ENCODE measurements at places on chromosomes 4 and X.

DNA sequence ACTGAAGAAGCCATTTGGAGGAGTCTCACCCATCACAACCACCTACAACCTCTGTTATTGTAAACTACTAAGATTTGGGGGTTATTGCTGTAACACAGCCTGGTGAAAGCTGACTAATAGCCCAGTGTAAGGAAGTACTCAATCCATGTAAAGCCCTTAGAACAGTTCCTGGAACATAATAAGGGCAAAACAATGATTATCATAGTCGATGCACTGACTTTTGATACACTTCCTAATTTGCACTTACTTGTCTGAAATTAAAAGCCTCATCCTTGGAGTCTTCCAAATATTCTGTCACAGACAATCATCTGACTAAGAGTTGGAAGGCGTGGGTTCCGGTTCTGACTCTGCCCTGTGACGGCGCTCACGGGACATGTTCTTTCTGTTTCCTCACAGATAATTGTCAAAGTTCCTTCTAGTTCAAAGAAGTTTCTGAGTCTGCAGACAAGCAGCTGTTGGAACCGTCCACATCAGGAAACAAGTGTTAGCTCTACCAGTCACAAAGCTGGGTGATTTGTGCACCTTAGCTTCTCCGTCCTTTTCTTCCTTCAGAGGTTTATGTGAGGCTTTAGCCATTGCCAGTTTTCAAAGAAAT lies 33.4 kb upstream of the RASGEF1B start:
- DNase-seq: peak; percentile 99

- DNase-seq: peak; percentile 23
Measured at GRCh38 chrX:135985157-135985972, at the start of gene SLC9A6. Gene SLC9A6, plus strand, starts transcription at chrX:135985435. Its CDS starts 224 bp downstream, at chrX:135985659.

GRCh38 chr4:3215733-3216132 lies 33.2 kb upstream of the MSANTD1 start:
- DNase-seq: no peak

DNA sequence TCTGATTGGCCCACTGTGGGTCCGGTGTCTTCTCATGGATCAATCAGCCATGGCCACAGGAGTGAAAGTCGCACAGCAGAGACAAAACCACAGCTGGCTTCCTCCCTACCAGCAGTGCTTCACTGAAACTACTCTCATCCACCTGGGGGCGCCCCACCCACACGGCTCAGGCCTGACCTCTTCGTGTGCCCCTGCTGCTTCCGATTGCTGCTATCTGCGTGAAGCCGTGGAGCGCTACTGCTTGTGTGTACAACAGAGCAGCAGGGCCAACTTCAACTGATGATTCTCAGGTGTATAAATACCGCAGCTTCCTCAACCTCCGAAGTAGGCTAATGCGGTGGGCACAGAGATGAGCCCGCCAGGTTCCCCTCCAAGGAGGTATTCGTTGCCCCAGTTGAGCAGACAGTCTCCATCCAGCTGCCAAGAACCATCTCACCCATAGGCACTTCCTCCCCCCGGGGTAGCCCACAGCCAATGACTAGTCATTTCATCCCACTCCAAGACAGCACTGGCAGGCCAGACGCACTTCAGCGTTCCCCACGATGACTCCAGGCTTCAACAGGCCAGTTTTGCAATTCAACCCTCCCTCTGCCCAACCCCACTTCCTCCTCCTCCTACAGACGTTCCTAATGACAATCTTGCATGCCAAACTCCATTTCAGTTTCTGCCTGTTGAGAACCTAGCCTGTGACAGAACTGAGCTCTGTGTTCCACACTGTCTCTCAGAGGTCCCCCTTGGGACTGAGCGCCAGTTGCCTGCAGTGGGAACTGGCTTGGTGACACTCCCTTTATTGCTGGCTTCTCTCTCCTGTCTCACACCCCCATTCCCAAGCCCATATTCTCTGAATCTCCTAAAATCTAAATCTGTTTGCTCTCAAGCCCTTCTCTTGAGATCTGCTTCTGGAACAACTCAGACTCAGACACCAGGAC lies 41.3 kb upstream of the ATP6AP2 start:
- peak; percentile 87 for DNase-seq

GRCh38 chrX:42837747-42838146 lies 59.8 kb upstream of the PPP1R2C start:
- DNase-seq: no peak

DNA sequence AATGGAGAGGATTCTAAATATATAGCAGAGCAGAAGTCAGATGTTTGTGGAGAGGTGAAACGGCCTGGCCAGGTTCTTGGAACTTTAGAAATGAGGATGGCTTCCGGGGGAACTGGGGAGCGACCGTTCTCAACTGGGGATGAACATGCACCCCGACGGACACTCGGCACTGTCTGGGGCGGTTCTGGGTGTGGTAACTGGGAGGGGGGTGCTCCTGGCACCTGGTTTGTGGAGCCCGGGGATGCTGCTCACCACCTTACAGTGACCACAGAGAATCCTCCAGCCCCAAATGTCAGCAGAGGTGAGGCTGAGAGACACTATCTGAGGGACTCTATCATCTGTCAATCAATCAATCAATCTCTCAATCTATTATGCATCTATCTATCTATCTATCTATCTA lies 69.0 kb upstream of the PPP2R3B start:
- DNase-seq: no peak

DNA sequence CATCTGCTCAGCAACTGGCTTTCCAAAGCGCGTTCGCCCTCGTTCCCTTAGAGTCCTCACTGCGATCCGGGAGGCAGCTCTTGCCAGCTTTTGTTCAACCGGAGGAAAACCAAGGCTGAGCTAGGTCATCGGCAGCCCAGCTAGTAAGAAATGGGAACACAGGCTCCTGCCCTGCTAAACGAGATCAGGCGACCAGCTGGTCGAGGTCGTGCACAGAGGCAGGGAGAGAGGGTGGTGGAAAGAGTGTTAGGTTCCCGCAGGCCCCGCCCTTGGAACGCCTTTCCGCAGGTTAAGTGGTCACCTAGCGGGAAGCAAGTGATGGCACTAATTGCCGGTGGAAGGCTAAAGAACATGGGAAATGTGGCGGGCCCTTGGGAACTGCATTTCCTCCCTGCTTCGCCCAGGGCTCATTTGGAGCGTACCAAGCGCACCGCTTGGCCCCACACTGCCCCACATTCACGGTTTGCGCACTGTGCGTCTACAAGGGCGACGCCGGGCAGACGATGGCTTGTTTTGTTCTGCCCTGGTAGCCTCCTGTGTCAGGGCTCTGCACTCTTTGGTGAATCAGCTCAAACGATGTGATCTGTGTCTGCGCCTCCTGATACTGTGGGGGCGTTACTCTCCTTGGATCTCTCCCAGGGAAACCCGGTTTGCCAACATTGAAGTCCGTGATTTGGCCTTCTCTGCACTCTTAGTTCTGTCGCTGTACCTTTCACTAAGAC lies 7.2 kb upstream of the PRDM8 start:
- no peak for DNase-seq

- no peak for DNase-seq
Measured at GRCh38 chrX:48786341-48786800, at the start of gene GATA1. Gene GATA1, plus strand, starts transcription at chrX:48786590. Its CDS starts 4,520 bp downstream, at chrX:48791110.

- DNase-seq: peak; percentile 46
Measured at GRCh38 chr4:16192631-16193518, 33.4 kb downstream of the TAPT1 start.

DNA sequence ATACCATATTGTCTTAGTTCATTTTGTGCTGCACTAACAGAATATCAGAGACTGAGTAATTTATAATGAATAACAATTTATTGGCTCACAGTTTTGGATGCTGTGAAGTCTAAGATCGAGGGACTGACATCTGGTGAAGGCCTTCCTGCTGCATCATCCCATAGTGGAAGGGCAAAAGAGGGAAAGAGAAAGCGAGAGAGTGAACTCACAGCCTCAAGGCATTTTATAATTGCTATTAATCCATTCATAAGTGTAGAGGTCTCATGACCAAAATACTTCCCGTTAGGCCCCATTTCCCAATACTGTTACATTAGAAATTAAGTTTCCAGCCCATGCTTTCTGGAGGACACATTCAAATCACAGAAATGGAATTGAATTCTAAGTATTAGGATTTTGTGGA lies 554.4 kb downstream of the TRAM1L1 start:
- no peak for DNase-seq

DNA sequence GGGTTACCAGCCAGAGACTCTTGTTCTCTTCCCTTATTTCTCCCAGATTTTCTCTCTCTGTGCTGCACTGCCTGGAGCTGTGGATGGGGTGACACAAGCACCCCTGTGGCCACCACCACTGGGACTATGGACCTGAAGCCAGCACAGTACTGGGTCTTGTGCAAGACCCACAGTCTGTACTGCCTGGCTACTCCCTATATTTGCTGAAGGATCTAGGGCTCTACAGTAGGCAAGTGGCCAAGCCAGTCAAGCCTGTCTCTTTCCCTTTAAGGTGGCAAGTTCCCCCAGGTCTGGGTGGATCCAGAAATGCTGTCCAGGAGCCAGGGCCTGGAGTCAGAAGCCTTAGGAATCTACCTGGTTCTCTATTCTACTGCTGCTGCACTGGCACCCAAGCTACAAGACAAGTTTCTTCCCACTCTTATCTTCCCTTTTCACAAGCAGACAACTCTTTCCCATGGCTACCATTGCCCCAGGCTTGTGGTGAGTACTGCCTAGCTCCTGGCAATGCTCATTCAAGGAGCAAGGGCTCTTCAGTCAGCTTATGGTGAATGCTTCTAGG lies 28.4 kb upstream of the CT47A1 start:
- DNase-seq: no peak

GRCh38 chrX:76064825-76065224 lies 108.0 kb upstream of the PBDC1 start:
- no peak for DNase-seq

GRCh38 chr4:128525992-128526630 lies 238.5 kb upstream of the PGRMC2 start:
- DNase-seq: no peak

- DNase-seq: peak; percentile 0
Measured at GRCh38 chrX:107826238-107827029, 768 bp downstream of the MID2 start.

GRCh38 chr4:55592014-55592413 lies at the start of gene PDCL2:
Gene PDCL2, minus strand, starts transcription at chr4:55592245. Its CDS starts 136 bp downstream, at chr4:55592109.
- no peak for DNase-seq

DNA sequence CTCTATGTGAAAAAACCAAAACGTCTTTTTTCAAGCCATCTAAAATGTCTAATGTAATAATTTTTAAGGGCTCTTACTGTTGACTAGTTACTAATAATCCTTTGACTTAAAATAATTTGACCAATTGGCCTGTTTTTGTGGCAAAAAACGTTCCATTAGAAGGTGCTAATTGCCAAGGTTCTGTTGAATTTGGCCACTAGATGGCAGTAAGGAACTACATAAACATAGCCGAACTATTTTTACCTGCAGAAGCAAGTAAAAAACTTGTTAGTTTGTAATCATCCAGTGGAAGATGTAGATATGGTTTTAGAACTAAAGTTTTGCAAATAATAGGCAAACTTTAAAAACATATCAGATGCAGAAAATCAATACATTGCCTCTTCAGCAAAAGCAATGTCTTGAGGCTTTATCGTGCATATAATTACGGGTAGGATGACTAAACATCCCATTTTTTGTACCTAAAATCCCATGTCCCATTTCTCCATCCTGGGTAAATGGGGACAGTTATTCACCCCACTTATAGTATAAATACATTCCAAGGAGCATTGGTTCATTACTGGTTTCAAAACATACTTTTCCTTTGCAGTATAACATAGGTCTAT lies 57.6 kb downstream of the PROM1 start:
- peak; percentile 51 for DNase-seq

DNA sequence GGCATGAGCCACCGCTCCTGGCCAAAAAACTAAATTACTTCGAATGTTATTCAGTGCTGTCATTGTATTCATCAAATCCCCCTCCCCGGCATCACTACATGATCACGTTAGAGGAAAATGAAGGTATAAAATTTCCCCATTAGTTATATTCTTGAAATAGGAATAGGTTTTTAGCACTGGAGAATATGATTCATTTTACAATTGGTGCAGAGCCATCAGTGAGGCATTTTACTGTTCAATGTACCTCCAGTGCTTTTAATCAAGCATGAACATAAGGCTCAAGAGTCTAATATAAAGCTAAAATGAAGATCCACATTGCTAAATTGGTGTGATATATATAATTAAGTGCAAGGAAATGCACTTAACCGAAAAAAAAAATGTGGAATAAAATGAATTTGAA lies 18.3 kb downstream of the KLF3 start:
- DNase-seq: no peak

DNA sequence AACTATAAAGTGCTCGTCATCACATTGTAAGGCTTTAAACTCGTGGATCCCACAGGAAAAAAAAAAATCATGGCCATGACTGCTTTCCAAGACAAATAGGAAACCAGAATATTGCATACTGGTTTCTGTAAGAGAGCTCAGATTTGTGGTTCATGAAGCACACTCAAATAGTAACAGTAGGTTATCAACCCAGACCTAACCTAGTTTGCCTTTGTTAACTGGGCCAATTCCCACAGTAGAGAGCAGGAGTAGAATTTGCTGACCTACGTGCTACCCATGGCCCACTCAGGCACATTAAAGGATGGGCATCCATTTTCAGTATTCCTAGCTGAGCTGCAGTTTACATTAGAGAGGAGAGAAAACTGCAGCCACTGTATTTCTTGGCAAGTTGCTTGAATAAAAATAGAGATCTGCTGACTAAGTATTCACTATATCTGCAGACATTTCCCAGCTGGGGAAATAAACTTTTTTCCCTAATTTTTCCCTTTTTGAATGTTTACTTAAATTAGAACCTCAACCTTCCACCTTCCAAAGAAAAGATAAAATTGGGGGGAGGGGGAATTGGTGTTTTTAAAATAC lies 218.5 kb downstream of the SPANXN3 start:
- DNase-seq: no peak

DNA sequence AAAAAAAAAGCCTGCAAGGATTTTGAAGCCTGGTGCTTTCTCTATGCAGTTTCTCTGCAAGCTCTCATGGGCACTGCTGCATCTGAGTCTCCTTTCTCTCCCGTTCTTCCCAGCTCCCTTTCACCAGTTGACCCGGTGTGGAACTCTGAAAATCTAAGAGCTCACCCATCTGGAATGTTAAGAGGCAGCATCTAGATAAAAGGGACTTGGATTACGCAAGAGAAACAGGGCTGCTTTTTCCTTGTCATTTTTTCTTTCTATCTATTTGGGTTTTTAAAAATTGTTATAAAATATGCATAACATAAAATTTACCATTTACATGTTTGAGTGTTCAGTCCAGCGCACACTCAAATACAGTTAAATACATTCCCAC lies 95.2 kb upstream of the RPS6KA3 start:
- DNase-seq: no peak

- DNase-seq: no peak
Measured at GRCh38 chr4:108502356-108502755, 118.0 kb upstream of the RPL34 start.

DNA sequence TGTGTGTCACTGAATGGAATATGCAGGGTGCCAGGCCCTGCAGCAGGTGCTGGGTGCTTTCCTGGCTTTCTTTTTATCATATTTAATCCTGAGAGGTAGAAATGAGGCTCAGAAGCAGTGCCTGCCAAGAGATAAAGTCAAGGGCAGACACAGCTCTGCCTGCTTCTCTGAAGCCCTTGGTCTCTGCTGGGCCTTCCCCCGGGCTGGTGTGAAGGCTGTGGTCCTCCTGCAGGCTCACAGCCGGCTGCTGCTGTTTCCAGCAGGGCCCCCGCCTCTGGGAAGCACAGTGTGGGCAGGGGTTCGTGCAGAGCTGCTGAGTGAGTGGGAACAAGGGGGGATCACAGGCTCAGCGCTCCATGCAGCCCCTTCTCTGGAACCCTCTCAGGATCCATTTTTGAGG lies 49.6 kb downstream of the TBC1D14 start:
- DNase-seq: no peak

GRCh38 chr4:80199947-80200346 lies 2.6 kb downstream of the PRDM8 start:
- DNase-seq: no peak
